ENCODE measurements at places on chromosomes 1 and 21.

GRCh38 chr1:66354311-66355201, 179.4 kb upstream of the SGIP1 start:
- no peak for DNase-seq

- no peak for DNase-seq
These were observed 2.5 kb upstream of the ELAVL4 start for GRCh38 chr1:50106095-50106761.

DNA sequence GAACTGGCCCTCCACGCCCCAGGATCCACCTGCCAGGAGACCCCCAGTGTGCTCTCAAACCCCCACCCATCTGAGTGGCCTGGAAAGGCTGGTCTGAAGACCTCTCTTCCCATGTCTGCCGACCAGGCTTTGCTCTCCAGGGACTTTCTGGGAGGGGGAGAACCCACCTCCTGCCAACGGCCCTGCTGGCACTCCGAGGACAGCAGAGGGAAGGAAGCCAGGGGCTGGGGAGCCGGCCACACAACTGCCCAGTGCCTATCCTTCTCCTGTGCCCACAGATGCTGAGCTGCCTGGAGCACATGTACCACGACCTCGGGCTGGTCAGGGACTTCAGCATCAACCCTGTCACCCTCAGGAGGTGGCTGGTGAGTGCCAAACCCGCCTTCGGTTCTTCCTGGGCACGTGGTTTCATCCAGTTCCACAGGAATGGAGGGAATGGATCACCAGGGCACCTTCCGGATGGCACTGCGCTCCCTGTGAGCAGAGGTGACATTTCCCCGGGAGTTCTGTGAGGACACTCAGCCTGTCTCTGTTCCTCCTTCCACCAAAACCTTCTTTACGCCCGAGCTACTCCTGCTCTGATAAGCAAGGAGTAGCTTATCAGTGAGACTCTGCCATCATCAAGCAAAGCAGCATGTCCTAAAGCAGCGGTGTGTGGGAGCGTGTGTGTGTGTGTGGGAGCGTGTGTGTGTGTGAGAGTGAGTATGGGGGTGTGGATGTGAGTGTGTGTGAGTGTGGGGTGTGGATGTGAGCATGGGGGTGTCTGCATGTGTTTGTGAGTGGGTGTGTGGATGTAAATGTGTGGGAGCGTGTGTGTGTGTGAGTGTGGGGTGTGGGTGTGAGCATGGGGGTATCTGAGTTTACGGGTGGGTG, 105.5 kb downstream of the PDE9A start:
- no peak for DNase-seq

- no peak for DNase-seq
These were observed 200.6 kb upstream of the BEND5 start for GRCh38 chr1:48977273-48977672.

DNA sequence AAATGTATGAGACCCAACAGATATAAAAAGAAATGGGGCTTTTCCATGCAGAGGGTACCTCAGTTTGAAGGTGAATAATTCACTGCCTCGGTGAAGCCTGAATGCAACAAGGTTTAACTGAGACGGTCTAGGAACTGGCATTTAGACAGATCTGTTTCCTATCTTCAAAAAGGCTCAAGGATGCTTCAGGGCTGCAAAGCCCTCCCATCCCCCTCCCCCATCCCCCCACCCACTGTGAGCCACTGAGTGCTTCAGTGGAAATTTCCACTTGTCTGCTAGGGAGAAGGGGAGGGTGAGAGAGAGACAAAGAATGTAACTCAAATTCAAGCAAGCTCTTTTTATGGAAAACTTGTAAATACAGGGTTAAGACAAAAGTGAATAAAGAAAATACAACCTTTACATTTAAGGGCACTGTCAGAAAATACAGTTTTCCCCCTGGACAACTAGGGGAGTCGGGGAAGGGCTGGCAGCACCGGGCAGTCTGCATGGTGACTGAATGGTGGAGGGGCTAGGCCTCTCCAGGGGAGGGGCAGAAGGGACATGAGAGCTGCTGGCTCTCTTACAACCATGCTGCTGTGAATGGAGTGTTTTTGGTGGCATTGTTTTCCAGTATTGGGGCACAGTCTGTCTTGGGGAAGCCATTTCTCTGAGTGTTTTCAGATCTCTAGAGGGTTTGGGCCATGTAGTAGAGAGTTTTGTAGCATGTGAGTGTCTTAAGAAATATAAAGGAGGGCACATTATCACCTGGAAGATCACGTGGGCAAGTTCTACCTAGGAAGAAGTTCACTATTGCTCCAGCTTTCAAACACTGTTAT, 56.7 kb downstream of the MRPS6 start:
- no peak for DNase-seq

DNA sequence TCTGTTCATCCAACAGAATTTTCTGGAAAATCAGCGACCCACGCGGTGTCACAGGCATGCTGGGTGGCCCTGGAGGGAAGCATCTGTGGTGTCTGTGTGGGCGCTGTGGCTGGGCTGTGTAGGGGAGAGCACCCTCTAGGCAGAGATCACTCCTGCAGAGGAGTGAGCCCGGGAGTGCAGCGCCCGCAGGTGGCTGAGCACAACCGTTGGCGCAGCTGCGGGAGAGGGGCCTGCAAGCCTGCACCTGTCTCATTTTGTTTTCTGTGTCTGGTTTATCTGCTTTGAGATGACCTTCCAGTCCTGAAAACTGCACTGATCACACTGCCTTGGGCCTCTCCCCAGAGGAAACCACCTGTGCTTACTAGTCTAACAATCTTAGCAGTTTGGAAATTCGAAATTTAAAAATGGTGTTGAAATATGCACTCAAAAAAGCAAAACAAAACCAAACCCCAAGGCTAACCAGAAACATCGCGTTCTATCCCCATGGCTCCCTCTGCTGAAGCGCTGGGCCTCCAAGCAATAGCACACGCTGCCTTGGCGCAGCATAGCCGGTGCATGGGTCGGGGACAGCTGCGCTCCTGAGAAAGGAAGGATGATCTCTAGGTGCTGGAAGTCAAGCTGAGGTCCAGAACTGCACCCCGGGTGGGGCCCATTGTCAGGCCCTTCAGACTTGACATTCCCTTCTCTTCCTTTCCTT, 4.8 kb downstream of the FAM3B start:
- DNase-seq, result no peak

- no peak for DNase-seq
These were observed 3.3 kb upstream of the FMOD start for GRCh38 chr1:203354246-203354645.

DNA sequence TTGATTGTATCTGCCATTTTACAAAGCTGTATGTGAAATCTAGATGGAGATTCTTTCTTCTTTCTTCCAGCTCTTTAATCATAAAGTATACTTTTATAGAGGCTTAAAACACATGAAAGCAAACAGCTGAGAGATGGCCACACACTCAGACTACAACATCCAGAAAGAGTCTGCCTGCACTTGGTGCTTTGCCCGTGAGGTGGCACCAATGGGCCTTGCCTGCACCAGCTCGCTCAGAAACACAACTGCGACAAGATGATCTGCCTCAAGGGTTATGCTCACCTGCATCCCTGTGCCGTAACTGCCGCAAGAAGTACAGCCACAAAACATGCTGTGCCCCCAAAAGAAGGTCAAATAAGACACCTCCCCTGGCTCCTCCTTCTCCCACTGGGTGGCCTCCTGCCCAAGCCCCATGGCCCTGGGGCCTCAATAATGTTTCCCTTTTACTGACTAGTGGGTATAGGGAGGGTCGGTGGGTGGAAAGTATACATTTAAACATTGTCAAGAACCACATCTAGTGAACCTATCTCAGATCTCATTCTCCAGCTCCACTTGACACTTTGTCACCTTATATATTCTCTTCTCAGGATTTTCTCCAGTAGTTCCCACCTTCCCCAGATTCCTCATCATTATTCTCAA, 66.7 kb upstream of the ANGPTL3 start:
- no peak for DNase-seq

- no peak for DNase-seq
These were observed 399.4 kb downstream of the SMYD3 start for GRCh38 chr1:246107516-246108277.

Data from CD4-positive, alpha-beta T cell treated with Interleukin-2 at 100 ng/mL for 4 hours (primary cell).